ENCODE measurements at places on chromosomes 11 and 22.

GRCh38 chr11:96263238-96263763 is 79.7 kb downstream of the MAML2 start:
- DNase-seq = no peak

GRCh38 chr11:6647836-6648235 is 7.8 kb downstream of the DCHS1 start:
- DNase-seq = no peak

DNA sequence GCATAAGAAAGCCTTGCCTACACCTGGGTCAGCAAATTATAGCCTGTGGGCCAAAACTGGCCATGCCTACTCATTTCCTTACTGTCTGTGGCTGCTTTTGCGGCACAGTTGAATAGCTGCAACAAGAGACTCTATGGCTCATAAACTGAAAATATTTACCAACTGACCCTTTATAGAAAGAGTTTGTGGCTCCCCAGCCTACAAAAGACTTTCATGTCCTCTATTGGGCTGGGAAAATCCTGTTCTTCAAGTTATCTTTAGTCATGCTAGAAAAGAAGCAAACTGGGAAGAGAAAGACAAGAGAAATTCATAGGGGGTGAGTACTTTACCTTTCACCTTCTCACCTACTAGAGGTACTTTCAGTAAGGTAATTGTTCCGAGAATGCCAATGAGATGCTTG is 175.1 kb downstream of the SWAP70 start:
- no peak for DNase-seq

DNA sequence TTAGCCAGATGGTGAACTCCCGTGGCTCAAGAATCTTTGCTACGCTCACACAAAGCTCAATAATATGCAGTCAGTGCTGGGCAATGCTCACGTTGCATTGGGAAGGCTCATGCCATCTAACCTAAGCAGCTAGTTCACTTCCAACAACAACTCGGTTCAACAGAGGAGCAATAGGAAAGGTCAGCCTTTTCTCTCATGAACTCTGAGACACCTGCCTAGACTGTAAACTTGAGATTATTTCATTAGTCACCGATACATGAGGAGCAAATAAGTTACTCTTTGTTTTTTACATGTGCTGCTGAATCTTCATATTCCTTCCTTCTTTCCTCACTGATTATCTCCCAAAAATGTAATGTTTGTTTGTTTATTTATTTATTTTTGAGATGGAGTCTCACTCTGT is 9.0 kb downstream of the SLC5A4 start:
- no peak for DNase-seq

- DNase-seq = no peak
Measured at GRCh38 chr11:24093375-24093774, 403.5 kb upstream of the LUZP2 start.

DNA sequence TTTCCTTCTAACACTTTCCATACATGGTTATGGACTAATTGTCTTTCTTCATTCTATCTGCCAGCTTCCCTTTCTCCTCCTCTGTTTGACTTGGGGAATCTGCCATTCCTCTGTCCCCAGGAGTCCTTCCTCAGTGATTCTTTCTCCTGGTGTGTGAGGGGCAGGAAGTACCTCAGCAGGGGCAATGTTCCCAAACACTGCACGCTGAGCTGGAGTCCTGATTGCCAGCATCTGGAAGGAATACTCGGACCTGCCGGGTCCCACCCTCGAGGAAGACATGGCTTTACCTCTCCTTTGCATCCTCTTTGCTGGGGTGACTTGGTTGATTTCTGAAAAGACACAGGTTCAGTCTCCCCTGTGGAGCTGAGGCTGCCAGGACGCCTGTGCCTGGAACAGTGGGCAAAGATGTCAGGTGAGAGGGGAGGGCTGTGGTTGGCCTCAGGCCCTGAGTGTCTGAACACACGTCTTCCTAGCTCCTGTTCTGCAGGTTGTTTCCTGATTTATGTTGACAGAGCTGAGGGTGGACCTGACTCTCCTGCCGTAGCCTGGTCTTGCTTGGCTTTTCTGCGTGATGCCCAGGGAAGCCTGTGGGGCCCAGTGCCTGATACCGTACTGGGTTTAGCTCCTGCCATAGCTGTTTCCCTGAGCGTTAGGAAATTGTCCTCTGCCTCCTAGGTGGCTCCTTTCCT is 4.3 kb downstream of the COX8A start:
- no peak for DNase-seq
